ENCODE measurements at places on chromosomes 4 and X. TPM values are rescaled to one million over a fixed set of nuclear protein-coding genes. Genes with fewer than 3 reads are reported as not detected.

DNA sequence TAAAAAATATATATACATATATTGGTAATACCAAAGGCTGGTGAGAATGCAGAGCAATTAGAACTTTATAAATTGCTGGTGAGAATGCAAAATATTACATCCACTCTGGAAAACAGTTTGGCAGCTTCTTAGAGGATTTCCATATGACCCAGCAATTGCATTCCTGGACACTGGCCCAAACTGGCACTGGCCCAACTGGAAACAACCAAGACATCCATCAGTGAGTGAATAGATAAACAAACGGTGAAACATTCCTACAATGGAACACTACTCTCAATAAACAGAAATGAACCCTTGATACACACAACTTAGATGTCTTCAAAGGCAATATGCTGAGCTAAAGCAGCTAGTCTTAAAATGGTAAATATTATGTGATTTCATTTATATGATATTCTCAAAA lies 524.2 kb downstream of the IQCM start:
- DNase-seq, result peak; percentile 13

DNA sequence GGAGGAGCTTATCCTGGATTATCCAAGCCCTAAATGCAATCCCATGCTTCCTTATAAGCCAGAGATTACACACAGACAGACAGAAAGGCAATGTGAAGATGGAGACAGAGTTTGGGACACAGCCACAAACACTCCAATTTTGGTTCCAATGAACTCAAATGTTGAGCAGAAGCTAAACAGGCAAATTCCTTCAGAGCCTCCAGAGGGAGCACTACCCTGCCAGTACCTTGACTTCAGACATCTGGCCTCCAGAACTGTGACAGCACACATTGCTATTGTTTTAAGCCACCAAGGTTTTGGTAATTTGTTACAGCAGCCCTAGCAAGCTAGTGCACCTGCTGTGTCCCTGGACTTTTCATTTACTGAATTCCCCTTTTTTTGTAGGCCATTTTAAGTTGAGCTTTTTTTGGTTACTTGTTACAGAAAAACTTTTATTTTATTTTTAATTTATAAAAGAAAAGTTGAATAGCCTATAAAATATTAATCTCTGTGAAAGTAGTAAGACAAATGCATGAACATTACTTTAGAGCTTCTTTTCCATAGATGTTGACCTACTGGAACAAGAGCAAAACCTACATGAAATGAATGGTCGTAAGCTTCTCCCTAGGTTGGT lies 33.4 kb upstream of the SRD5A3 start:
- peak; percentile 38 for DNase-seq

Gene ACE2
- total RNA-seq, result 169 TPM

Gene IL15
- total RNA-seq, result 6.6 TPM

- DNase-seq, result peak; percentile 25
Observed at GRCh38 chrX:115372152-115372551, 82.6 kb downstream of the LUZP4 start.

Gene CFP
- 2.4 TPM for total RNA-seq

DNA sequence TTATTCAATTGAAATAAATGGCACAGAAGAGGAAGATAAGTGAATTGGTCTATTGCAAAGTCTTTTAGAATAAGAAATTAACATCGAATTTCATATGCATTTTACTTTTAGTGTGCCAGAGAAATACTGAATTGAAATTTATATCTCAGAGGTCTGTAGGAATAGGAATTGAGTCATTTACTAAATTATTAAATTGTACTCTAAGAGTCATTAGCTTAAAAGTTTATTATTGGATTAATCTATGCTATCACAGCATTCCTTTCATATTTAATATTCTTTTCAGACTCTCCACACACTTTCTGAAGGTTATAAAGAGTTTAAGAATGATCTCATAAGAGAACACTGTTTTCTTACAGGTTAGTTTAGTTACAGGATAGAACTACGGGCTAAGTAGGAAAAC lies 2711.5 kb downstream of the ARAP2 start:
- DNase-seq, result no peak

- no peak for DNase-seq
Observed at GRCh38 chrX:154327038-154327820, 31.6 kb downstream of the TKTL1 start.

DNA sequence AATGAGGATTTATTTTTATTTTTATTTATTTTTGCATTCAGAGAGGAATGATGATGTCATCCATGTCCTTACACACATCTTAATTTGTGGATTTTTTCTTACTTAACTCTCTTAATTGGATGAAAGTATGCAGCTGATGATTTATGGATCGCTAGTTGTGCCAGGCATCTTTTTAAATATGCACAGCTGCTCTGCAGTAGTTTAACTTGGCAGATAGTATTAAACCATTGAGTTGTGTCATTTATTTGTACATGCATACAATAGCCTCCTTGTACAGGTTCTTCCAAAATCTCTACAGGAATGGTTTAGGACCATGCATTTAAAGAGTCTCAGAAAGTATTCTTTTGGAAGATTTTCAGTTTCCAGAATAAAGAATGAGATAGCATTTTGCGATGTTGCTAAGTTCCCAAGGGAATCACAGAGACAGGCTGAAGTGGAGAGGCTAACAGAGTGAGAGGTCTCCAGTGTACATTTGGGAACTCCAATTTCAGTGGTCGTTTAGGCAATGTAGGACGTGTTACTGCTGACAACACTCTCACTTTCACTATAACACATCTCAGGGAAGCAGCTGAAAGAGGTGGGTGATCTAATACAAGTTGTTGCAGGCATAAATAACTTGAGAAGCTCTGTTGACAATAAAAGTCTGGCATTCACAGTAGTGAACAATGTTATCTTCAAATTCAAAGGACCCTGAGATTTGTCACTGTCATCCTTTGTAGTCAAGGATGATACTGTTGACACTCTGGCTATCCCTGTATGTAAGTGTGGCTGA lies 49.9 kb upstream of the SCRG1 start:
- DNase-seq, result no peak

- DNase-seq, result no peak
Observed at GRCh38 chr4:122065915-122066314, 86.2 kb upstream of the BLTP1 start.

DNA sequence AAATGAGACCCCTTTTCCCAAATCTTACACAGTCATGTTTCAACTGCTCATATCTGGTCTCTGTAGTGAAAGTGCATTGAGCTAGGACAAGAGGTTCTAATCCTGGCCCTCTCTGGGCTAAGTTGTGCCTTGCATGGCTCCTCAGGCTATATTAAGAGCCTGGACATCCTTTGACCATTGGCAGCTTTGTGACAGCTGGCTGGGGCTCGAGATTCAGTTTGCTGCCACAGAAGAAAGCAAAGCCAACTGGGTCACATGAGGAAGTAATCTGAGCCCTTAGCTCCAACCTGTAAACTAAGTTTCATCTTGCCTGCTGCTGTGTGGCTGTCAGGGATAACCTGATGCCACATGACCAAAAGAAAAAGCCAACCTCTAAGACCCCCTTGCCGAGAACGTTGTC lies 51.8 kb upstream of the JADE1 start:
- peak; percentile 12 for DNase-seq

GRCh38 chr4:36420111-36420679 lies 138.8 kb downstream of the DTHD1 start:
- DNase-seq, result no peak

Gene POU3F4
- total RNA-seq, result 0.52 TPM

GRCh38 chrX:119816300-119816699 lies 24.9 kb upstream of the RPL39 start:
- no peak for DNase-seq

GRCh38 chr4:86055898-86056297 lies 304.0 kb downstream of the MAPK10 start:
- DNase-seq, result no peak

Gene ANXA10
- 0.17 TPM for total RNA-seq

Gene SPANXN5
- not detected for total RNA-seq

DNA sequence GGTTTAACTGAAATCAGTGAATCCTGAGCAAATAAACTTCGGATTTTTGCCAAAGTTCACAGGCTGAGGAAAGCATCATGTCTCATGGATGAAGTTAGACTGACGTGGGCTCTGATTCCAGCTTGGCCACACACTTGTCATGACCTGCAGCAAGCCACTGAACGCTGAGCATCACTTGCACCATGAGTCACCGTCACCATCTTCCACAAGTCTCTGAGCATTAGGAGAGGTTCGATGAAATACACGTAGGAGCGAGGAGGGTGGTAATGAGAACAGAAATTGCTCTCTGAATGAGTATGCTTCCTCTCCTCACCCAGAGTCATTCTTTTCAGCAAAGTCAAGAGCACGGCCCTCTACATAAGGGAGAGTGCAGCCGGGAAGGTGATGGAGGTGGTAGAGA lies 3.8 kb upstream of the TRIML2 start:
- no peak for DNase-seq

DNA sequence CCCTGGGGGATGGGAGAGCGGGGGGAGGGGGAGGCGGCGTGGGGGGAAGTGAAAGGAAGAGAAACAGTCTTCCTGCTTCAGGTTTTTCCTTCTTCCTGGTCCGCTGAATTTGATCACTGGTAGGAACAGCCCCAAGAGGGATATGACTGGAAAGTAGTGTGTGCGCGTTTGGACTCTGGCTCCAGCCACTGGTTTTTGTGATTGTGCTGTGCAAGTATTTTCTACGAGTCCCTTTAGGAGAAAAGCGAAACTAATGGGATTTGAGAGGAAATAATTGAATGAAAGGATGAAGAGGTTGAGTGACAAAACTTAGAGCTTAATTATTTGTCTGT lies 836 bp downstream of the PRRG1 start:
- no peak for DNase-seq

Gene NXF2
- not detected for total RNA-seq

DNA sequence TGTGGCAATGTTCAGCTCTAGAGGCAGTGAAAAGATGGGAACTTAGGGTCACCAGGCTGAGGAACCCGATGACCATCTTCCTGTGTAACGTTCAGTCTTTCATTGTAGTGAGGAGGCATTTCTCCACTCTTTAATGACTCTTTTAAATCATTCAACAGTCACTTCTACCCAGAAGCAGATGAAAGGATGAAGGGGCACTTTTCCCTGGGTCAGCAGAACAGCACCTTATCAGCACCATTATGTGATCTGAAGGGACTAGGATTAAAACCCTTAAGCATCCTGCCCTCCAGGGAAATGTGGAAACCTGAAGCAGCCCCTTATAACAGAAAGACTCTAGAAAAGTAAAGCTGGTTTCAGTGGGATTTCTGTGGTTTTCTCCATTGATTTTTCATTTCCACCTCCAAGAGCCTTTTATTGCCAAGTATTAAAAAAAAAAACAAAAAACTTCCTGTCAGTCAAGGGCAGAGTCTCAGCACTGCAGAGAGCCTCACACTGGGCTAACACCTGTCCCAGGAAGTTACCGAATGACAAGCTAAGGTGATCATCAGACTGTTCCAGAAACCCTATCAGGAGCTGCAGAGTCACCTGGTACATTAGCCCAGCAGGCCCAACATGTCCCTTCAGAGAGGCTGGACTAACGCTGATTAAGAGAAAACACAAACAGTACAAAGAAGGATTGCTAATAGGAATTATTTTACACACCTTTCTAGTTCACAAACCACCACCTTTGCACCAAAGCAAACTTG lies 185.9 kb downstream of the SHROOM3 start:
- DNase-seq, result peak; percentile 40

DNA sequence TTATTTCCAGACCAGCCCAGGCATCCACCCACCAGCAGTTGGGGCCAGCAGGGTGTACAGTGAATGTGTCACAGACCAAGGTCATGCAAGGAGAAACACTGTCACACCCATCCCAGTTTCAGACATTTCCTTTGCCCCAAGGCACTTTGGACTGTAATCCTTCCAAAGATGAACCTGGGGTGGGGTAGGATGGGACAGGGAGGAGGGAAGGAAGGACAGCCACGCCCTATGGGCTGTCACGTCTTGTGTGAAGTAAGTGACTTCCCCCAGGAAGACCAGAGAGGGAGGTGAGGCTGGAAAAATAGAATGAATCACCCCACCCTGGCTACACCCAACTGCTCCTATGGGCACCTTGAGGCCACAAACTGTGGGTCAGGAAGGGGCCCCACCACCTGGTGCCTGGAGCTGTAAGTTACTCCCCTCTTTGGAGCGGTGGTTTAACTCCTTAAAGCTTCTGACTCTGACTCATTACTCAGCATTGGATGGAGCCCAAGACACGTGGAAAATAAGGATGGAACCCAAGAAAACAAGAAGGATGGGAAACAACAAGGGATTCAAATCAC lies 349.9 kb upstream of the KLF3 start:
- DNase-seq, result no peak

- no peak for DNase-seq
Observed at GRCh38 chr4:181807771-181808170, 435.4 kb upstream of the TENM3 start.

DNA sequence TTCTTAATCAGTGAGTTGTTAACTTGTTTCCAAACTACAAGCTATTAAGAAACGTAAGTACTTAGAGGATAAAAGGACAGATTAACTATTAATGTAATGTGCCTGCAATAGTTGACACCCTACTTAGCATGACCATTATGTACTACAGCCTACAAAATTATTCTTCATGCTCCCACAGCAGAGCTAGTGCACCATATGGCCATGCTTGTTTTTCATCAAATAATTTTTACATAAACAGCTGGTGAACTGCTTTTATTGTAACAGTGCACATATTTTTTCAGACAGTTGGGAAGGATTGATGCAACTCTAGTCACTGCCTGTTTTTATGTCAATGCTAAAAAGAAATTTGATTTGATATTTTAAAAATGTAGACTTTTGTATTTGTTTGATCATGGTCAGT lies 10.2 kb upstream of the MAGEB10 start:
- no peak for DNase-seq

DNA sequence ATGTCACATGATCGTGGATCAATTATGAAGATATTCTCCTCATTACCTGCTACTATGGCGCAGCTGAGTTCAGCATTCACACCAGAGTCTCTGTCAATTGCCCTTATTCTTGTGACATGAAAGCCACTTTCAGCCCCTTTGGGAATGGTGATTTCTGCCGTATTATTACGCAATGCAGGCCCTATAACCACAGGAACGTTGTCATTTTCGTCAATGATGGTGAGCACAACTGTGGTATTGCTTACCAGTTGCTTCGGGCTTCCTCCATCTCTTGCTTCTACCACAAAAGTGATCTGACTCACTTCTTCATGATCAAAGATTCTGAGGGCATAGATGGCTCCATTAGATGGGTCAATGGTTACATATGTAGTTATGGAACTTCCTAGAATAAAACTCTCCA lies 2.1 kb downstream of the PCDH18 start:
- DNase-seq, result no peak
